GM23248 (cell line): ENCODE measurements at places on chromosomes 2 and 18.

DNA sequence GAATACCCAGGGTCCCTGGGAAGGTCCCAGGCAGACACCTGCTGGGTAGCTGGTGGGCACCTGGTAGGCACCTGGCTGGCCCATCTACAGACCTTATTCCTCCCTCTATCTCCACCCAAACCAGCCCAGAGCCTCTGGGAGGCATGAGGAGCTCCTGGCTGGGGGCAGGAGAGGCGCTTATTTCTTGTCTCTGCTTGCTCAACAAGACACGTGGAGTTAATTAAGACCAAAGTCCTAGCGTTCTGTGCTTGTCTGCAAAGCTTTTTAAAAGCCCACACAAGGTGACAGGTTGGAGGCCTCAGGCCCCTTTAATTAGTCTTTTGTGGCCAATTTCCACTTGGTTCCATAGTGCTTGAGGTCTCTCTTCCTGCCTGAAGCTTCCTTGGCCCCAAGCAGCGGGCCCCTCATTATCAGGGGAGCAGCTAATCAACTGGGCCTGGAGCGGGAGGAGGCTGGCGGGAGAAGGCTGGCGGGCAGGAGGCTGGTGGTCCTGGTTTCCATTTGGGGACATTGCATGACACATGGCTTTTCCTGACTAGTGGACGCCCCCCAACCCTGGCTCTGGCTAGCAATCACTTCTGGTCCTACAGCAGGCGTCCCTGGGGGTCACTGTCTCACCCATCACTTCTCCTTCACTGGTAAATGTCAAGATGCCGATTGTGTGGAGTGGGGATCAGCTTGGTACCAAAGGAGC is 65.4 kb upstream of the HDAC4 start:
- peak; percentile 40 for DNase-seq

DNA sequence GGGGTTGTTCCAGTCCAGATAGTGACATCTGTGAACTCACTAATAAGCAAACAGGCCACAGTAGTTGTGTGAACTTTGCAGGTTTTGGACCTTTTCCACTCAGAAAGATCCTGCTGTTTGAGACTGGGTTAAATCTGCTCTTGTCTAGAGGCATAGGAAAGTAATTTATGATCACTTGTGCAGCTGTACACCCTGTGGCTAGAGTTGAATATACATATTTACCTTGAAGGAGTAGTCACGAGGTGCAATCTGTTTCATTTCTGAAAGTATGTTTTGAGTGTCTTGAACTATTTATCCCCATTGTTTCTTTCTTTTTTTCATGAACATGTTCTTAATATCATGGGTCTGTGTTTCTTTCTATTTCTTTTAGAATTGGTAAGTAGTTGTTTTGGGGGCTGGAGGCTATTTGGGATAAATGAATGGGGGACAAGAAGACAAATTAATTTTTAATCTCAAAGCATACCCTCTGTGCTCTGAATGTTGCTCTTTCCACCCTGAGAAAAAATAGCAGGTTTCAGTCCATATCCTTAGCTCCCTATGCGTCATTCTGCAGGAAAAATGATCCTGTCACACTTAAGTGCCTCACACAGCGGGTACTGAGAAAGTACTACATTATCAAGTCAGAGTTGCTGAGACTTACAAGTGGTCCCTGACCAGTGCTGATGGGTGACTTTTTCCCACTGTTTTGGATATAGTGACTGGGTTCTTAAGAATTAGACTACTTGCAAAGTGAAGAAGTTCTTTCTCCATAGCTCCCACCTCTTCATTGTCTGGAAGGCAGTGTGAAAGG is 28.2 kb downstream of the DCC start:
- no peak for DNase-seq

DNA sequence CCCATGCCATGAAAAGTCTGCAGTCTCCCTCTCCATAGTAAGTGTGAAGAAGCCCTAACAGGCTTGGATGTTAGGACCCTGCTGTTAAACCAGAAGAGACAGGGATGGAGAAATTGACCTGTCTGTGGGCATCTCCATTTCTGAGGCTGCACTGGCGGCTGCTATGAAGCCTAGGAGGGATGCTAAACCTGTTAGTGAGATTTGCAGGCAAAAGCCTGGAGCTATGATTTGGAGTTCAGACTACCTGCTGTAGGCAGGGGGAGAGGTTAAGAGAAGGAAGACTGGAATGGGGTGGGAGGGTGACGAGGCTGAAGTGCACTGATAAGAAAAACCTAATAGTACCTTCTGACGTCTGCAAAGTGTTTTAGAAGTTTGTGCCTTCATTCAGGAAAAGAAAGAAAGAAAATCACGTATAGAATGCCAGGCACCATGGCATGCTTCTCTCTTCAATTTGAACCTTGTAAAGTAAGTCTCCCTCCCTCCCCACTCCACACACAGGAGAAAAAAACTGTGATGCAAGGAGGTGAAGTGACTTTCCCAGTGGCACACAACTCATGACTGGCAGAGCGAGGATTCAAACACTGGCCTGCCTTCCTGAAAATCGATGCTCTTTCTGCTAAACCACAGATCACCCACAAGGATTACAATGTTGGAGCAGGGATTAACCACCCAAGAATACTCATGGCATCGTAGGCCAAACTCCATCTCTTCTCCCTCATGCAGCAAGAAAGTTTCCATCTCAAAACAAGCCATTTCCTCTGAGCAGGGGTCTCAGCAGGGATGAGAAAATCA is 98.5 kb upstream of the PKDCC start:
- DNase-seq, result no peak

- peak; percentile 63 for DNase-seq
Observed at GRCh38 chr2:17538022-17538843, 2.3 kb upstream of the VSNL1 start.

DNA sequence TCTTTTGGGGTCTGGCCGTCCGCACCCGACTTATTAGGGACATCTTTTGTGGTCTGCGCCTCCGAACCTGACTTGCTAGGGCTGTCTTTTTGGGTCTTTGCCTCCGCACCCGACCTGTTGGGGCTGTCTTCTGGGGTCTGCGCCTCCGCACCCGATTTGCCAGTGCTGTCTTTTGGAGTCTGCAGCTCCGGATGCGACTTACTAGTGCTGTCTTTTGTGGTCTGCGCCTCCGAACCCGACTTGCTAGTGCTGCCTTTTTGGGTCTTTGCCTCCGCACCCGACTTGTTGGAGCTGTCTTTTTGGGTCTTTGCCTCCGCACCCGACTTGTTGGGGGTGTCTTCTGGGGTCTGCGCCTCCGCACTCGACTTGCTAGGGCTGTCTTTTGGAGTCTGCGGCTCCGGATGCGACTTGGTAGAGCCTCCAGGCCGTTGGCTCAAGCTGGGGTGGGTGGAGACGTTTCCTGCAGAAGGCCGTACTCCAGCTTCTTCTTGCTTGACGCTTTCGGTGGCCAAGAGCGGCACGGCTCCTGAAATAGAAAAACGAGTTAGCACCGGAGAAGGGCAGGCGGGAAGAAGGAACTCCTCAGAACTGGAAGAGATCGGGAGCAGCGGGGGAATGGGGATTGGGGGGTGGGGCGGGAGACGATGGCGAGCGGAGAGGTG is 498 bp downstream of the TGOLN2 start:
- DNase-seq, result peak; percentile 79

- no peak for DNase-seq
Observed at GRCh38 chr18:26021061-26021754, 69.2 kb downstream of the SS18 start.

GRCh38 chr2:241617431-241618154 is 19.4 kb downstream of the THAP4 start:
- DNase-seq, result no peak

- DNase-seq, result no peak
Observed at GRCh38 chr2:239266779-239267287, 134.0 kb downstream of the HDAC4 start.

GRCh38 chr2:173513107-173513727 is 158.5 kb downstream of the CDCA7 start:
- DNase-seq, result no peak

GRCh38 chr2:48433682-48434081 is 96.3 kb upstream of the STON1 start:
- DNase-seq, result peak; percentile 23
